ENCODE measurements at places on chromosomes 1 and 21.

DNA sequence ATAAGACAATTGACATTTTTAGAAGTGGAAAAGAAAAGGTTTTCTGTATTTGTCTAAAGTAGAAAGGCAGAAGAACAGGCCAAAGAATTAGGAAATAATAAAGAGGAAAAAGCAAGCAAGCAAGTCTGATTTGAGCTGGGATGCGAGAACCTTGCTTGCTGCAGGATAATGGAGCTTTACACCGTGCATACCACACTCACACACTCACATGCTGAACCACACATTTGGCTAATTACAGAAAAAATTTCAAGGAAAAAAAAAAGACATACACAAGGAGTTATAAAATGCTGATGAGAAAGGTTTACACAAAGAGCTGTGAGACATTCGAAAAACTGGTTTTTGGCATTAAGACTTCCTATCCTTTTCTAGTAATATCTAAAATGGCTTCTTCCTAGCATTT lies 593.9 kb downstream of the KIF26B start:
- no peak for DNase-seq

GRCh38 chr1:31913968-31914367 lies 24.2 kb downstream of the PTP4A2 start:
- DNase-seq, result no peak

- no peak for DNase-seq
Measured at GRCh38 chr1:218496561-218496960, 151.4 kb downstream of the TGFB2 start.

GRCh38 chr1:211579440-211580302 lies 710 bp upstream of the SLC30A1 start:
- DNase-seq, result peak; percentile 51

- no peak for DNase-seq
Measured at GRCh38 chr1:235659186-235659771, 9.7 kb upstream of the GNG4 start.

DNA sequence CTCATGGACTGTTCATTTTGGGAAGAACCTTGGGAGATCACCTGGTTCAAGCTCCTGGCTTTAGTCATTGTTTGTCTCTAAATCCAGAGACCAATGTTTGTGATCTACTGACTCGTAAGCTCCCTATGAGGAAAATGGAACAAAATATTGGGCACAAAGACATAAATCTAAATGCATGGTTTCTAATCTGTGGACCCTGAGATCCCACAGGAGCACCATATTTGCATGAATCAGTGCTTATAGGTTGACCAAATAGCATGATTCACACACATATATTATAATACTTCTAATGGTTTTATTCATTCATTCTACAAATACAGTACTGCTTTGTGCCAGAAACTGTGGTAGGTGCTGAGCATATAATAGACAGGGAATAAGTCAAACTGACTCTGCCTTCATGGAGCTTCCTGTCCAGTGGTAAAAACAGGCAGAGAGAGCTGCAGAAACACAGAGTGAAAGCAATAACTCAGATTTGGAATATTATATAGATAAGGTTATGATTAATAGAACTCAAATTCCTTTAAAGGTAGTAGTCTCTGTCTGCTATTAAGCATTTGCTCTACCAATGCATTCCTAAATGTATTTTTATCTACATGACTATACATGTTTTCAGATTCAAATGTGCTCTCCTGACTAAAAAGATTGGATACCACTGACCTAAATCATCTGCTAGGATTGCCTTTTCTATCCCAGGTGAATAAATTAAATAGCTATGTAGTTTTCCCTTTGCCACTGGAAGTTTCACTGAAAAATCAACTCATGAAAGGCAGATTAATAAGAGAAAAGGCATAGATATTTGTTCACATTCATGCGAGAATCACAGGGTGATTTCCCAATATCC lies 198.6 kb upstream of the CAMK1G start:
- DNase-seq, result no peak

- peak; percentile 11 for DNase-seq
Measured at GRCh38 chr1:17335821-17336710, 28.1 kb downstream of the PADI4 start.

DNA sequence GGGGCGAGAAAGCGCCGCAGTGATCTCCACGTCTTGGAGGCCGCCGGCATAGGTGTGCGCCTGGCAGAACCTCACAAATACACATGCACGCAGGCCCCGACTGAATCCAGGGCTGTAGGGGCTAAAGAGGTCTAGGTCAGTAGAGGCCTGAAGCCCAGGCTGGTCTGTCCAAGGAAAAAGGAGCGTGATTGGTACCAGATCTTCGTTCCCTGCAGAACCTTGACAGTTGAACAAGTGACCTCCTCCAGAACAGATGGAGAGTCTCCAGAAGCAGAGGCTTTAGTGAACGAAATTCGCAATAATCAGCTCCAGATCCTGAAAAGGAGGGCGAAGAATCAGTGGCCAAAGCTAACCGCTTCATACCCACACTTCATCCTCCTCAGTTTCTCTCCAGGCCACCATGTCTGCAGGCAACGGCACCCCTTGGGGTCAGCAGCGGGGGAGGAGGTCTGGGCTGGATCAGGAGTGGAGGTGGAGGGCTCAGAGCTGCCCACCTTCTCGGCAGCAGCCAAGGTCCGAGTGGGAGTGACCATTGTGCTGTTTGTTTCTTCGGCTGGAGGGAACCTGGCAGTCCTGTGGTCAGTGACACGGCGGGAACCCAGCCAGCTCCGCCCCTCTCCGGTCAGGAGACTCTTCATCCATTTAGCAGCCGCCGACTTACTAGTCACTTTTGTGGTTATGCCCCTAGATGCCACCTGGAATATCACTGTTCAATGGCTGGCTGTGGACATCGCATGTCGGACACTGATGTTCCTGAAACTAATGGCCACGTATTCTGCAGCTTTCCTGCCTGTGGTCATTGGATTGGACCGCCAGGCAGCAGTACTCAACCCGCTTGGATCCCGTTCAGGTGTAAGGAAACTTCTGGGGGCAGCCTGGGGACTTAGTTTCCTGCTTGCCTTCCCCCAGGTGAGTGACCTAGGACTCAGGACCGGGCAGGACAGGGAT lies 749 bp upstream of the PEX11B start:
- no peak for DNase-seq

GRCh38 chr1:87418048-87418447 lies 89.4 kb downstream of the LMO4 start:
- DNase-seq, result no peak

DNA sequence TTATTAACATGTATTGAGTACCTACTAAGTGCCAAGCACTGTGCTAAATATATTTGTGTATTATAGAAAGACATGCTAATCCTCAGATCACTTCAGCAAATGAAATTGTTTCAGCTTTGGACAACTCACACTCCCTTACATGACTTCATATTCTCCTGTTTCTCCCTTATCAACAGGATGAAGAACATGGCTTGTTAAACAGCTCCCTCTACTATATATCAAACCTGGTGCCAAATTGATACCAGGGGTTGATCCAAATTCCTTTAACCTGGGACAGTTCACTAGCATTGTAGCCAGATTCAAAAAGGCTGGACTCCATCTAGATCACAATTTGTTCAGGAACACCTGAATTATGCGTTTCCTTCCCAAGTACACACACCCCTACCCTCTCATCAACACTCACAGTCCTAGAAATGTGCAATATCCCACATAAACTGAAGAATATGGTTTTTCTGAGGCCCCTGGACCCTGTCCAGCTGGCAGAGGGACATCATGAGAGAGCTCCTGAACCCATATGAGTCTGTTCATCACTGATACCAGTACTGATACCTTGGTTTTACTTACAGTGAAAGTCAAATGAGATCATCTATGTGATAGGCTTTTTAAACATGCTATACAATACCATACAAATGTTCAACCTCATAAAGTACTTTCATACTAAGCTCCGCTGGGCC lies 47.0 kb upstream of the PALMD start:
- no peak for DNase-seq

DNA sequence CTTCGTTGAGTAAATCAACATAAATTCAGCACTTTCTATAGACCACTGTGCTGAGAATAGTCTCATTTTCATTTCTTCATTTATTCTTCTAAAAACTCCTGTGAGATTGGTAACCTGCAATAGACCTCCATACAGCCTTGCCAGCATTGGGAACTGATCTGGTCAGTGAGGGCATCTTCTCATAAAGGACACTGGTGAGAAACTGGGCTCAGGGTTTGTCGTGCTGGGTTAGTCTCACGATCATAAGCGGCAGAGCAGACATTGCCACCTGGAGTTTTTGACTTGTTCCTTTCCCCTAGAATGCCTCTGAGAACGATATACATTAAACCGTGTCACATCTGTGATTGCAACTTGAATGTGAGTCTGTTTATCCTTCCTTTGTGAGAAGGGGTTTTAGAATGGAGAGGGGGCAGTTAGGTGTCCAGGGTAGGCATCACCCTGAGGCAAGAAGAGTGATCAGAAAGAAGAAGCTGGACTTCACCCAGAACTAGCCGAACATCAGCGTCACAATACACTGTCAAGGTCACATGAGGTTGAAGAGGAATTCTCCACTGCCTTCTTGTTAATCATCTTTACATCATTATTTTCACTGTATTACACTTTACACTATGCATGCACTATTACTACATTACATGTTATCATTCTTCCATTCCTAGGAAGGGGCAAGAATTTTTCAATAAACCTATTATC lies 1.4 kb upstream of the TTLL7 start:
- no peak for DNase-seq

DNA sequence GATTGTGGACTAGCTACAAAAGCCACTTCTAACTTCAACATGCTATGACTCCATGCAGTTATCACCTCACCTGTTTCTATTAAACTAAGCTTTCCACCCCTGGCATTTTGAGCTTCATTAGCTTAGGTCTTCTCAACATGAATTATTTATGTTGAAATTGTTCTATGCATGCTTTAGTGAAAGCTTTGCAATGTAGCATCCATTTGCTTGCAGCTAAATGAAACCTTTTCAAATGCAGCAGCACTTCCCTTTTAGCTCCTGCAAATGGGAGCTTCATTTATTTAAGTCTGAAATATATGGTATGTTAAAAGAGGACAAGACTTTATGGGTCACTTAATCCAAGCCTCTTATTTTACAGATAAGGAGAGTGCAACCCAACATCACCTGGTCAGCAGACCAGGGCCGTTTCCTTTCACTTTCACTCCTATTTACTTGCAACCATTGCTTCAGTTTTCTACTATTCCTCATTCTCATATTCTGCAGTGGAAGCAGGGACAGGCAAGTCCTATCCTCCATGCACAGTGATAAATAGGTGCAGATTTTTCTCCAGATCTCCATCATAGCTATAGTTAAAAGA lies 56.4 kb upstream of the SAMSN1 start:
- no peak for DNase-seq

- no peak for DNase-seq
Measured at GRCh38 chr1:78367700-78368099, 123.1 kb upstream of the PTGFR start.

GRCh38 chr1:83617883-83618282 lies 381.0 kb downstream of the TTLL7 start:
- no peak for DNase-seq

DNA sequence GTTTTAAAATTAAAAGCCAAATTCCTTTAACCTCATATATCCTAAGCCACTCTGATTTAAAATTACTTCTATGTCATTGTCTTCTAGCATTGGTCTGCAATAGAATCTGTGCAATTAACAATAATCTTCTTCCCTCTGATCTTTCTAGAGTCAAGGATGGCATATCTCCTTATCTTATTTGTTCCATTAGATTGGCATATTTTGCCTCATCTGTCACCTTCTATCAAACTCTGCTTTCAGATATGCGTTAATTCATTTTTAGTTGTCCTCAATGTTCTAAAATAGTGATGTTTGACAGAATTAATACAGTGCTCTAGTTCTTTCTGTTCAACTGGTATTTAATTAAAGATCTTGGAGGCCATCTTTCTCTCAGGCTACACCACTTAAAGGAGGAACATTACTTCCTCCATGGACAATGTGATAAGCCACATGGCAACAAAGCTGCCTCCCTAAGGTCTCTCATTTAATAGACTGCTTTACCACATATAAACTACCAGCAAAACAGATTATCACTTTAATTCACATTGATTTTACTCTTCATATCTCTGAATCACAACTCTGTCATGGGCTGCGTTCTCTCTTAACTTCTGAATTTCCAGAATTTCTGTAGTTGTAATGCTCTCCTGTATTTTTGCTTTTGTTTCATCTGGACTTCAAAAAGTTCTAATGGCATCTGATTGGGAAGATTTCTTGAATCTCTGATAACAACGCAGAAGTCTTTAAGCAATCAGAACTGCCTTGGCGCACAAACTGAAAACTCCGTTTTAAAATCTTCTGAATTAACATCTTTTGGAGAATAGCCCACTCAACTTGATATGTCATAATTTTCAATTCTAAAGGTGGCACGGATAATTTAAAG lies 2.8 kb downstream of the NRIP1 start:
- no peak for DNase-seq

DNA sequence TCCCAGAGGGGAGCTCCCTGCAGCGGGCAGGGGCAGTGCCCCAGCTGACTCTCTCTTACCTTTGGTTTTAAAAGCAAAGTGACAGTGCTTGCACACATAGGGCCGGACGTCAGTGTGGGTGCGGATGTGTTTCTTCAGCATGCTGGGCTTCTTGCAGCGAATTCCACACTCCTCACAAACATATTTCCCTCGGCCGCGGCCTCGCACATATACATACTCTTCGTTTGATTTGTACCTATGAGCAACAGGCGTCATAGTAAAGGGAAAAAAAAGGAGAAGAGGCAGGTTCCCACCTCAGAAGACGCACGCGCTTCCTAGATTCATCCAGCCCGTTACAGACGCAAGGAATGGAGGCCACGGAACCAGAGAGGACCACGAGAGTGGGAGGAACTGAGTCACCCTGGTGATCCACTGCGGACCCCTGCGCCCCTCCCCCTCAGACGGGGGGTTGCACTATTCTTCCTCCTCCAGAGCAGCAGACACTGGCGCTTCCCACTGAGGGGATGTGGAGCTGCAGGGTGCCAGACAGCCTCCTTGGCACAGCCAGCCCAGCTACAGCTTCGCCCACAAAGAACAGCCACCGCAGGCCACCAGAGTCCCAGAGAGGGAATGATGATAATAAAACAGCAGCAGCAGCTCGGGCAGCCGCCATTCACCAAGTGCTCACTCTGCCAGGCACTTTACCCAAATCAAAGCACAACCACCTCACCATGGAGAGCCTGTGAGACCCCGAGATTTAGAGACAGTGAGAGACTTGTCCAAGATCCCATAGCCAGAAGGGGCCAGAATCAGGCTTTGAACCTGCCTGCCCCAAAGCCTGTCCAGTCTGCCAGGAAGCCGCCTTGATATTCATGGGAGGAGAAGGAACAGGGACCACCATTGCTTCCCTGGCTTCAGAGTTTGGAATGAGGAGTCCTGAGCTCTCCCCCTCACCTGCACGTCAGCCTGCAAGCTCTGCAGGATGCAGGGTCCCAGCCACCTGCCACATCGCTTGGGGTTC lies 40.5 kb upstream of the EDN2 start:
- DNase-seq, result no peak

- no peak for DNase-seq
Measured at GRCh38 chr1:184210031-184210430, 158.5 kb downstream of the TSEN15 start.

Data from stimulated activated CD4-positive, alpha-beta T cell treated with anti-CD3 and anti-CD28 coated beads, TNF-alpha, amount 100 ng/mL, for 1 hour (primary cell).